ENCODE measurements at places on chromosomes 6 and 20.

DNA sequence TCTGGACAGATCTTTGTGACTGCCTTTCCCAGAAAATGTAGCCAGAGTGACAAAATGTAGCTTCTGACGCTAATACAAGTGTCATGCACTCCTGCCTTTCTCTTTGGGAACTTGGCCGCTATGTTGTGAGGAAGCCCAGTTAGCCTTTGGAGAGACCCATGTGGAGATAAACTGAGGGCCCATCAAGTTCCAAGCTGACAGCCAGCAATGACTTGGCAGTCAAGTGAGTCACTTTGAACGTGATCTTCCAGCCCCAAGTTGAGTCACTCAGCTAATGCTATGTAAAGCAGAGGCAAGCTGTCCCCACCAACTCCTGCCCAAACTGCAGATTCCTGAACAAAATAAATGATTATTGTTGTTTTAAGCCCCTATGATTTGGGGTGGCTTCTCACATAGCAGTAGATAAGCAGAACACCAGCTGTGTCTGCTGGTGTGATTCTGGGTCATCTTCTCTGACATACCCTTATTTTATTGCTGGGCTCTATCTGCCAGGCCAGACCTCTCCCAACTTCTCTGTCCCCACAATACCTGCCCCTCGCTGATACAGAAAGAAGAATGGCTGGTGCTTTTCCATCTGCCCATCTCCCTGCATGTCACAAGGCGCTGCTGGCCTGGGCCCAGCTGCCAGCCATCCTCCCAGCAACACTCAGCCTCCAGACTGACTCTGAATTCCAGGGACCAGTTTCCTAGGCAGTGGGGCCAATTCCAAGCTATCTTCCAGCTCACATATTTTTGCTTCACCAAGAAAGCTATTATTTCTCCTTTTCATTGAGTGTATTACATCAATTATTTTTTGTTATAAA lies 274.8 kb downstream of the LRFN2 start:
- peak; percentile 13 for DNase-seq

- no peak for DNase-seq
Observed at GRCh38 chr6:22942403-22942802, 373.0 kb downstream of the HDGFL1 start.

DNA sequence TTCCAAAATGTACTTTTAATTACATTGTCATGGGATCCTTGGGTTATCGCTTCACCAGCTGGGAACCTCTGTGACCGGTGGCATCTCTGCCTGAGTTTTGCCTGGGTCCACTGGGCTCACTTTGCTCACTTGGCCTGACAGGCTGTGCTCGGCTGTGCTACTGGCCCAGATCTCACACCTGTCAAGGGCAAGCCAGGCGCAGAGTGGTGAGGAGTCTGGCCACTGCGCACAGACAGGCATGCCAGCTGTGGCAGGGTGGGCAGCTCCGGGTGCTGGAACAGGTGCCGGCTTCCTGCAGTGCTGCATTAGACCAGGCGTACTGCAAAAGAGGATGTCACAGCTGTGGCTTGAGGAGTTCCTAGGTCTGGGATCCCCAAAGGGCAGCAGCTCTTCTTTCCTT lies 489.8 kb downstream of the TENT5A start:
- no peak for DNase-seq

DNA sequence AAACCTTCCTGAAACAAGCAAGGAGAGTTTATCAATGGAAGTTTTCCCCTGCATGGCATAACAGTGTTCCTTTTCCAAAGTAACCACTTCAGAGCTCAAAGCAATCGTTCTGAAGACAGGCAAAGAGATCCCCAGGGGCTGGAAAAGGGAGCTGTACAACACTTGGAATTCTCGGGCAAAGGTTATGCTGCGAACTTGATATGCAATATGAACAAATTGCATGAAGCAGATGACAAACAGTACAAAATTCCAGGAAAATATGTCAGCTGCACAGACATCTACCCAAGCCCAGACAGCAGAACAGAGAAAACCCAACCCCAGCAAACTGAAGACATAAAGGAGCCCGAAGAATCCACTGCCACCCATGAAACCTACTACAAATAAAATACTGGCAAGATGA lies 18.4 kb downstream of the POPDC3 start:
- DNase-seq, result peak; percentile 13

GRCh38 chr20:45226287-45226686 lies 5.1 kb downstream of the SEMG2 start:
- no peak for DNase-seq

GRCh38 chr6:109800771-109801170 lies 109.7 kb downstream of the FIG4 start:
- no peak for DNase-seq

DNA sequence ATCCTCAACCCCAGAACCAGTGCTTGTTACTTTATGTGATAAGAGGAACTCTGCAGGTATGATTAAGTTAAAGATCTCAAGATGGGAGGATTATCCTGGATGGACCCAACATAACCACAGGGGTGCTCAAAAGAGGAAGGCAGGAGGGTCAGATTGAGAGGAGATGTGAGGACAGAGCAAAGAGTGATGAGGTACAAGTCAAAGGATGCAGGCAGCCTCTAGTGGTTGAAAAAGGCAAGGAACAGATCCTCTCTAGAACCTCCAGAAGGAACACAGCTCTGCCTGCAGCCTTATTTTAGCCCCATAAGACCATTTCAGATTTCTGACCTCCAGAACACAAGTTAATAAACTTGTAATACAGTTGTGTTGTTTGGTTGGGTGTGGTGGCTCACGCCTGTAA lies 41.2 kb downstream of the PDSS2 start:
- DNase-seq, result no peak

All from fibroblast of skin of abdomen (primary cell).